ENCODE measurements at places on chromosomes 12 and 14.

DNA sequence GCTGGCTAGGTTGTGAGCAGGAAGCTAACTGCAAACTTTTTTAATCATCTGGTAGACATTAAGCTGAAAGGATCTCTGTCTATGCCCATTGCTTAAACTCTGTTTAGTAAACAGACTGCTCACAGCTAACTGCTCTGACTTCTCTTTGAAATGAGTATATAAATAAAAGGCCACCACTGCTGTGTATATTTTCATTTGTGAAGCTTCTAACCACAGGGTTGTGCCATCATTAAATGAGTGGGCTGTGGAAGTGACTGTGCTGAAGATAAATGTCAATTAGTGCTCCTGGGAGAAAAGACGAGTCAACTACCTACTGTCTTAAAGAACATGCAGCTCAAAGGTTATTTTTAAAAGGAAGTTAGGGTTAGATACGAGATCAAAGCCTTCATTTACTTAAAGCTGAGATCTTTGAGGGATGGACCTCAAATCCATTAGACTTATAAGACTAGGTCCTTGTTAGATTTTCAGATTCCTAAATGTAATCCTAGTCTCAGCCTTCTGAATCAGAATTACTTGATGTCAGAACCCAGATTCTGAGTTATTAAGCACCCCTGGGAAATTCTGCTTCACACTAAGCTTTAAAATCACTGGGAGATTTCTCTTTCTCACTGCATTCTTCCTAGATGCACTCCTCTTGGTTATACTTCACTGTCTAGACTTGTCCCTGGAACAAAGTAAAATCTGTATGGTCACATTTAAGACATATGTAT, 213.1 kb upstream of the FLRT2 start:
- DNase-seq, result no peak

GRCh38 chr12:126454581-126454980, 1389.3 kb downstream of the AACS start:
- no peak for DNase-seq

DNA sequence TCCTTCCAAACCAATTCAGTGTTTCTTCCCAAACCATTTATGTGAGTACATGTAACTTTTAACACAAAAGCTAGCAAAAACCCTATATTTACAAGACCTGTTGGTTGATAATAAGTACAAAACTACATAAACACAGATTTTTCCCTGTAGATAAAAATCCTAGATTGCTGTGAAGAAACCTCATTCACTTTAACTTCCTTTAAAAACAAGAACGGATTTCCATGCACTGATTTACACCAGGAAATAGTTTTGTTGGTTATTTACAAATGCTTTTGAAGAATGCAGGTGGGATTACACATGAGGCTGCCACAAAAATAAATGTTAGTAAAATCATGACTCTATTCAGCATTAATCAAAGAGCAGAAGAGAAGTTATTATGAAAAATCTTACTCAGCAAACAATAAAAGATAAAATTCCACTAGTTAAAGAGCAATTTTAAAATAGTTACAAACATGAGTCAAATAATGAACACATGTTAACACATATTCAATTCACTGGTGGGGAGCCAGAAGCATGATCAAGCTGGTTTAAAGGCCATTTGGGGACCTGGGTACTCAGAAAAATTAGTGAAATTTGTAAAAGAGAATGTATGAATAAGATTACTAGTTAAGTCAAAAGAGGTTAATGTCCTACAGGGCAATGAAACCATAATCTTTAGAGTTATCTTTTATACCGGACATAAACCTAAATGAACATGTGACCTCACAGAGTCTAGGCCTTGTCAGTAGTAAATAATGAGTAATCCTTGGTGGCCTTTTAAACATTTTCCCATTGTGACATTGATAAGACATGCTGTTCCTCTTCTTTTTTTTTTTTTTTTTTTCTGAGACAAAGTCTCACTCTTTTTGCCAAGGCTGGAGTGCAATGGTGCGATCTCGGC, 79.9 kb downstream of the PHLDA1 start:
- no peak for DNase-seq

DNA sequence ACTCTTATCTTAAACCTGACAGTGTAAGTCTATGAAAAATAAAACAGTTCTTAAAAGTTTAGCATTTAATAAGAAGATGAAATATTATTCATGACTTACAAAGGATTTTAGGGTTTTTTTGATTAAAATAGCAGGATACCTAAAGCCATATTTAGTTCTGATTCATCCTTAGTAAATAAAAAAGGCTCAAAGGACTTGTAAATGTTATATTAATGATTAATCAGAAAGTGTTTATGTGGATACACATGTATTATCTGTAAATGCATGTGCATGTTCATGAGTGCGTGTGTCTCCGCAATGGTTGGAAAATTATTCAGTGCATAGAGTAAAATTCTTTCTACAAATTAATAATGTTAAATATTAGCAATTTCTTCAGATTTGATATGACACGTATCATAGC, 4.4 kb downstream of the KLRF1 start:
- DNase-seq, result no peak

GRCh38 chr12:44286336-44286735, 450.5 kb downstream of the TMEM117 start:
- DNase-seq, result no peak

DNA sequence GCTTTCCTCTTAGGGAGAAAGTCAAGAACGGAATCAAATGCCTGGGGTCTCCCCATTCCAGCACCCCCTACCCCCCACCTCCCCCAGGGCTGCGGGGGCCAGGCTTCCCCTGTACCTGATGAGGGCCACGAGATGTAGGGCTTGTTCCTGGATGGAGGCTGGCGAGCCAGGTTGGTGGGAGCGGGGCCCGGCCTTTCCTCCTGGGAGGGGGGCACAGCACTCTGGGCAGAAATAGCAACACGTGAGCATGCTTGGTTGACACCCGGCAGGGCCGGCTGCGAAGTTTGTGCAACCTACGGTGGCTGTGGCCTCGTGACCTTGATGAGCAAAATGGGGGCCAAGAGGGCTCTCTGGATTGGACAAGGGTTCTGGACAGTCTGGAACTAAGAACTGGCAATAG, 15.7 kb downstream of the AMN start:
- DNase-seq, result no peak

GRCh38 chr14:94180655-94181271, 6.6 kb downstream of the PPP4R4 start:
- DNase-seq, result no peak

DNA sequence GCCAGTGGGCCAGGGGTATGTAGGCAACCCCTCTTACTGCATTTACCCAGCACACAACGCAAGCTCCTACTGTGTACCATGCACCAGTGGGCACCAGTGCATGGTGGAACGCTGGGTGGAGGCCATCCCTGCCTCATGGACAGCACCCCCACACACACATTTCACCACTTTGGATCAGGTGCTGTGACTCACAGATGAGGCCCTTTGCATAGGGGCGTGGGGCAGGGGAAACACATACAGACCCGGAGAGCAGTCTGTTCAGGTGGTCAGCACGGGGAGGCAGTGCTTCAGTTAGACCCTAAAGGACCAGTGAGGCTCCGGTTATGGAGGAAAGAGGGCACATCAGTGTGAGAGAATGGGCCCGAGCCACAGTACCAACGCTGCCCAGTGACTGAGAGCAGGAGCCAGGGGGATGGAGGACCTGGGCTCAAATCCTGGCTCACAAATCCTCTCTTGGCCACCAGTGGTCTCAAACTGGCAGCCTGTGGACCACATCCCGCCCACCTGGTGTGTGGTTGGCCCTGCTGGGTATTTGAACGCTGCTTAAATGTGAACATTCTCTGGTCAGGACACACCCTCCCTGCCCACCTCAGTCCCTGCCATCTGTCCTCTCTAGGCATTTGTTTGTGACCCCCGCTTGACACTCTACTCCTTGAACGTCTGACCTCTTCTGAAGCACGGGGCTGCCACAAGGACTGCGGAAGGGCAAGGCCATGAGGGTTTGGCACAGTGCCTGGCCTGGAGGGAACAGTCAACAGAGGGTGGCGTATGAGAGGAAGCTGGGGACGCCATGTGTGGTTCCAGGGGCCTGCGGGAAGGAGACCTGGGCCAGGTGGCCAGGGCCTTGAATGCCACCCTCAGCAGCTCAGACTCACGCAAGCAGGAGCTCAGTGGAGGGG, 46.7 kb downstream of the FAM222A start:
- DNase-seq, result no peak

GRCh38 chr12:65876898-65877721, 52.8 kb downstream of the HMGA2 start:
- no peak for DNase-seq
